ENCODE measurements at places on chromosomes 1 and 21.

DNA sequence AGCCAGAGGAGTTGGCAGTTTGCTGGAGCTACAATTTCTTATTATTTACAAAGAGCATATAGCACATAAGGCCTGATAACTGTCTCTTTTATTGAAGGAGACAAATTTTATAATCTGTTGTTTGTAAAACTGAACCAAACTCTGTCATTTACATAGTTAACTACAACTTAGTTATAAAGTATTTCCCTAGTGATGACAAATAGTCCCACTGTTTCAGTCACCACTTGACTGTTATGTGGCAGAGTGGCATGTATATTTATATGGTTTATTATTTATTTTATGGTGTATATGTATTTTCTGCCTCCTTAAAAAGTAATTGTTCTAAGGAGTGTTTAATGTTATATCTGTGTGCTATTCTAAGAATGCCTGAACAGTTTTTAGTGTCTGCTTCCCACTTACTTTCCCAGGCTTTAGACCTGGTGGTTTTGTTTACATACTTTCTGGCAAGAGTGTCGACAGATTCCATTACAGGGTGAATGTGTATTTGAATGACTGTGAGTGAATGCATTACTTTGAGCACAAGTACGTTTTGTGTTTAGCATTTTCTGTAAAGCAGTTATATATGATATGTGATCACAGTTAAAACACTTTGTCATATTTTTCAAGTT is 10.0 kb downstream of the TSEN15 start:
- no peak for DNase-seq

DNA sequence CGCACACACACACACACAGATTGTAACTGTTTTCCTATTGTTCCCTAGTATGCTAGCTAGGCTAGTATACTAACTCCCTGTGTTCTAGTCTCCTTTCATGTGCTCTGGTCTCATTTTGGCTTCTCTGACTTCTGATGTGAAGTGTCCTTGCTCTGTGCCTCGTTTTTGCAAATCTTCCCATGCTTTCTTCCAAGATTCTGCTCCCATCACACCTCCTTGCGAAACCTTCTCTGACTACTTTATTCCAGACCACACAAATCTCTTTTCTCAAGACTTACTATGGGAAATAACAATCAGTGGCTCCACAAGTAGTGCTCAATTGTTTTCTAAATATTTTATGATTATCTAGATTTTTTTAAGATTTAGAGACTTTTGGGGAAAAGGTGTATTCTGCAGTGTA is 10.3 kb downstream of the PRRX1 start:
- no peak for DNase-seq

DNA sequence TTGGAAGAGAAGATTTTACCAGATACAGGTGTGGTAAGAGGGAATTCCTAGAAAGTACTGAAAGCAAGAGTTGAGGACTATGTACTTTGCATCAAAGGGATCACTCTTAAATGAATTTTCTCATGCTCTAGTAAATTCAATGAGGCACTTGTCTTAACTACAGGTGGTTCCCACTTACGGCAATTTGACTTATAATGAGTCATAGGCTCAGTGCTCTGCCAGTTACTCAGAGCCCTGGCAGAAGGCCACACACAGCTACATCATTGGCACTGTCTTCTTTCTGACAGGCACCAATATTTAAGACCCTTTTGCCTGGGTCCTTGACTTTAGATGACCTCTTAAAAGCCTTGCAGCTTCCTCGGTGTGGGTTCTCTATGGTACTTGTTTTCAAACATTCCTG is 15.9 kb upstream of the ADAMTS5 start:
- DNase-seq: no peak

GRCh38 chr21:31459457-31459856 is 115.4 kb upstream of the TIAM1 start:
- no peak for DNase-seq

GRCh38 chr1:248688527-248689298 is 13.9 kb downstream of the OR14I1 start:
- DNase-seq: no peak
